ENCODE measurements at places on chromosomes 4 and X. TPM values are rescaled to one million over a fixed set of nuclear protein-coding genes. Genes with fewer than 3 reads are reported as not detected.

GRCh38 chr4:165335163-165335703, 7.8 kb downstream of the MSMO1 start:
- H3K4me3 ChIP-seq: no peak overlapping the region
- DNase-seq: no peak
- H3K27ac ChIP-seq: no peak overlapping the region
- peaks cover 5% of the 10 kb centered on the region for H3K4me1 ChIP-seq

GRCh38 chrX:102985192-102985591, 48.1 kb downstream of the RAB40AL start:
- peaks cover 10% of the 10 kb centered on the region for H3K4me1 ChIP-seq
- no peak overlapping the region for H3K4me3 ChIP-seq
- DNase-seq: no peak
- no peaks in the 10 kb centered on the region for H3K36me3 ChIP-seq
- no peaks in the 10 kb centered on the region for H3K27me3 ChIP-seq

The SATL1 gene
- not detected for total RNA-seq

The BLTP1 gene
- 62.7 TPM for total RNA-seq

The PDCL2 gene
- total RNA-seq: not detected

DNA sequence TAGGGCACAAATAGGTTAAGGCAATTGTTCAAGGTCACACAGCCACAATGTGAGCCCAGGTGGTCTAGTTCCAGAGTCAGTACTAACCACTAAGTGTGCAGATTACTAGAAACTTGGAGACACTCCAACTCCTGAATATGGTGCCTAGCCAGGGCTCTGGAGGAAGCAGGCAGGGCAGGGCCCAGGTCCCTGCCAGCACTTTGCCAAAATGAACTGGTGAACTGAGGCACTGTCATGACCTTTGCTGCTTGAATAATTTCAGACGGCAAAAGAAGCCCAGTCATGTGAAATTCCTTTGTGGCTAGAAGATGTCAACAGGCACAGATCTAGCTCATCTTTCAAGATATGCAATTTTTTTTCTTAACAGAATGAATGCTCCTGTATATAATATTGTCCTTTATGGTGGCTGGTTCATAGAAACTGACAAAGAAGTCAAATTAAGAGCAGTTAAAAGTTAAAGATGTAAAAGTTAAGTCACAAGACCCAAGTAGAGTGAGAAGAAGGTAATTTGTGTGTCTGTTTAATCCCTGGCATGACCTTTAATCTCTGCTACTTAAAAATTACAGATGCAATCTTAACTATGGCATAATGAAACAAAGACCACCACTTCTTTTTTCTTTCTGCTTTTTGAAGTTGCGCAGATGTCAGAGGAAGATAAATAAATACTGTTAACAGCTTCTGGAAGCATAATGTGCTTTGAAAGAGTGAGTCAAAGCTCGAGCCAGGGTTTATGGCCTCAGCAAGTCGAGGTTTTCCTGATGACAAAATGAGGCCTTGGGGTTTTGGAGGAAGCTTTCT, 54.1 kb downstream of the SHROOM3 start:
- peaks cover 14% of the 10 kb centered on the region for H3K27me3 ChIP-seq
- peaks cover 4% of the 10 kb centered on the region for H3K4me1 ChIP-seq
- H3K36me3 ChIP-seq: no peaks in the 10 kb centered on the region
- no peak overlapping the region for H3K4me3 ChIP-seq
- DNase-seq: peak; percentile 9

All from GM23248 (cell line).